ENCODE measurements at places on chromosomes 6 and 20.

DNA sequence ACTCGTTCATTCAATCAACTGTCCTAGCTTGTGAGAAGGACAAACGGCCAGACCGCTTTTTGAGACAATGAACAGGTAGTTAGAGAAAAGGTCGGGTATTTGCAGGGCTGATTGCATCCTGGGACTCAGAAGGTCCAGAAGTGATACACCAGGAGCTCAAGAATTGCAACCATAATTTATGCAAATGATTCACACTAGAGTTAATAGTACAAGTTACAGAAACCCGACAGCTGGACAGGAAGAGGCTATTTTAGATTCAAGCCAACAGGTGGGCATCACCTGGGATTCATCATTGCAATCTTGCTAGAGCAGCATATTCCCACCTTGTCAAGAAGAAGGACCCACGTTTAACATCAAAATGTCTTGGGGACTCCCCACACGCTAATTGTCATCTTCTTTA lies 83.5 kb downstream of the TNFAIP3 start:
- DNase-seq = no peak

- no peak for DNase-seq
Observed at GRCh38 chr6:144935181-144935580, 650.0 kb downstream of the UTRN start.

GRCh38 chr6:111291336-111292259 lies 191.4 kb downstream of the REV3L start:
- peak; percentile 14 for DNase-seq

DNA sequence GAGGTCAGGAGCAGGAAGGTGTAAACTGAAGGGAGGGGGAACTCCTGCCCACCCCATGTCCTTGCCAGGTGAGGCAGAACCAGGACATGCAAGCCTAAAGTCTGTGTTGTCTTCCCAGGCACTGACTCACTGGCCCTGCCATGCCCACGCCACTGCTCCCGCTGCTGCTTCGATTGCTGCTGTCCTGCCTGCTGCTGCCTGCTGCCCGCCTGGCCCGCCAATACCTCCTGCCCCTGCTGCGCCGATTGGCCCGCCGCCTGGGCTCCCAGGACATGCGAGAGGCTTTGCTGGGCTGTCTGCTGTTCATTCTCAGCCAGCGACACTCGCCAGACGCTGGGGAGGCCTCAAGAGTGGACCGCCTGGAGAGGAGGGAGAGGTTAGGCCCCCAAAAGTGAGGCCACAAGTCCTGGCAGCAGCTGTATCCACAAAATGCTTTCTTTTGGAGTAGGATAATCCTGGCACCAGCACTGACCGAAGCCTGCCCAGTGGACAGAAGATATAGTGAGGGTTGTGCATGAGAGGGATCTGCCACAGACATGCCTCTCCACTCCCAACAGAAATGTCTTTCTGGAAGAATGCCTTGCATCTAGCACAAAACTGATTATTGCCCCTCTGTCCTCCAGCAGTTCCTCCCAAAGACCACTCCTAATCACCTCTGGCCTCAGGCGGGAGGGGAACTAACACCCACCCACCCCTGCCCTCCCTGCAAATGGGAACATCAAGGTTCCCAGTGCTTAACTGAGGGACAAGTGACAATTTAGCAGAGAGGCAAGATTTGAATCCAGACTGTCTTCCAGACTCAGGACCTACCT lies 812 bp downstream of the MYMX start:
- peak; percentile 84 for DNase-seq

GRCh38 chr20:46273717-46274116 lies 34.6 kb downstream of the CDH22 start:
- DNase-seq = no peak

DNA sequence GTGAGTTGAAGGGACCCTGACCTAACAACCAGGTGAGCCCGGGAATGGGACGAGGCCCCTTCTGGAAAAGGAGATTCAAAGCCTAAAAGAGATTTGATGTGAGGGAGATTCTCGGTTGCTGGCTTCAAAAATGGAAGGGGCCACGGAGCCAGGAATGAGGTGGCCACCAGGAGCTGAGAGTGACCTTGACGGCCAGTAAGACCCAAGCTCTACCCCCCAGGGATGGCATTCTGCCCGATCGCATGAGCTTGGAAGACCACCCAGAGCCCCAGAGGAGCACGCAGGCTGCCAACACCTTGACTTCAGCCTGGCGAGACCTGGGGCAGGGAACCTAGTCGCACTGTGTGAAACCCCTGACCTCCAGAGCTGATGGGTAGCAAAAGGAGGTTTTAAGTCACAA lies 163.9 kb downstream of the BMP7 start:
- no peak for DNase-seq

DNA sequence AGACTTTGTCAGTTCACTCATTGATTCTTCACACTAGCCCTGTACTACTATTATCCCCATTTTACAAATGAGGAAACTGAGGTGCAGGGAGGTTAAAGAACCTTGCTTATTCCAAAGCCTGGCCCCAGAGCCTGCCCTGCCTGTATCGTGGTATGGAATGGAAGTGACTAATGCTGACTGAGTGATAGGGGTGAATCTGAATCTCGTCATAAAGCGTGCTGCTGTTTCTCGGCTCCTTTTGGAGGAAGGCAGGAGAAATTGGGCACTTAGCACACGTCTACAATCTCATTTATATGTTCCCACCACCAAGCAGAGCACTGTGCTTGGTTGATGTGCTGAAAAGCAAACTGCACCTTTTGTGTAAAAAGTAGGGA lies 17.1 kb downstream of the GFRA4 start:
- peak; percentile 39 for DNase-seq

DNA sequence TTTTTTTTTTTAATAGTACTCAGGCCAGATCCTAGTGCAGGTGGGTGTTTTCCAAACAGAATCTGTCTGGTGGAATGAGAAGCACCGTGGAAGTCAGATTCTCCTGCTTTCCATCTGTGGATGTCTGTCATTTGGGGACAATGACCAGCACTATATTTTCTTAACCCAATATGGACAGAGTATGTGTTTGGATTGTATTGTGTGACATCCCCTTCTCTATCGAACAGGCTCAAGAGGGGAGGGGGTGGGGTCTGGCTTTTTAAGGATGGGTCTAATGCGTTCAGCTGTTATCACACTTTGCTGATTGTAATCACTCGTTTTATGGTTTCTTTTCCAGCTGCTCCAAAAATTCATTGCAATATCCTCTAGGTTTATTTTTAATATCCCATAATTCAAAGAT lies 197.5 kb upstream of the CEP162 start:
- DNase-seq = no peak

GRCh38 chr6:53058388-53059195 lies 6.6 kb upstream of the FBXO9 start:
- DNase-seq = no peak

DNA sequence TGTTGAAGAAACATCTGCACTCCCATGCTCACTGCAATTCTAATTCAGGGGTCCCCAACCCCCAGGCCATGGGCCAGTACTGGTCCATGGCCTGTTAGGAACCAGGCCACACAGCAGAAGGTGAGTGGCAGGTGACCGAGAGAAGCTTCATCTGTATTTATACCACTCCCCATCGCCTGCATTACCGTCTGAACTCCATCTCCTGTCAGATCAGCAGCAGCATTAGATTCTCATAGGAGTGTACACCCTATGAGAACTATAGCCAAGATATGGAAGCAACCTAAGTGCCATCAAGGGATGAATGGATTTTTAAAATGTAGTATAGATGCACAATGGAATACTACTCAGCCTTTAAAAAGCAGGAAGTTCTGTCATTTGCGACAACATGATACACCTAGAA lies 53.2 kb downstream of the MBOAT1 start:
- no peak for DNase-seq

Measured in GM23248 (cell line).